Activated CD4-positive, alpha-beta T cell treated with anti-CD3 and anti-CD28 coated beads, Interleukin-2, amount 50 U/mL, for 1 hour (primary cell): ENCODE measurements at places on chromosomes 12 and 14.
A peak's percentile ranks its signal among the peaks of the same experiment; 100 is the strongest.

DNA sequence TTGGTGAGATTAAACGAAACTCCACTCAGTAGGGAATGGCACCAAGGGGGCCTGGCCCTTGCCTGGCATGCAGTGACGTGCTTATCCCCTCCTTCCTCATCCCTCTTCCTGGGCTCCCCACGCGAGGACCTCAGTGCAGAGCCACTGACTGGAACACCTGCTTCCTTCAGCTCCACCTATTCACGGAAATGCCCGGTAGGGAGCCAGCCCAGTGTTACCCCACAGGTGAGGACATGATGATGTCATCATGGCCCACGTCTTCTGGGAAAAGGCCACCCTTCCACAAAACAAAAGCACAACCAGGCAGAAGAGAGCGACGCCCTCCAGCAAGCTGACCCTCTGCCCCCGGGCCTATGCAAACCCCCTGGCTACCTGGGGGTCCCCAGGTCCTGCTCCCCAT is 42.1 kb downstream of the CCDC85C start:
- no peak for DNase-seq

DNA sequence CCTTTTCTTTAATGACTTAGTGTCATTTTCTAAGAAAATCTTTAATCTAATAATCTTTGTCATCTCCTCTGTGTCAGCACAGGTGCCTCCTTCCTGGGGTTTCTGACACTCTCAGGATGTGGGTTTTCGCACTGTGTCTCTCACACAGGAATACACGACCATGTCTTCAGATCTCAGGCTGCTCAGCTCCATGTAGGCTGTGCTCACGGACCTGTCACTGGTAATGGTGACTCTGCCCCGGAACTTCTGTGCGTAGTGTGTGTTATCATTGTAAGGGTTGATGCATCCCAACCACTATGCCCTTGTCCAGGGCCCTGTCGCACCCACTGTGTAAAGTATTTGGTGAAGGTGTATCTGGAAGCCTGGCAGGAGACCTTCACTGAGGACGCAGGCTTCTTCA is 647.8 kb downstream of the TMEM121 start:
- DNase-seq, result peak; percentile 56

DNA sequence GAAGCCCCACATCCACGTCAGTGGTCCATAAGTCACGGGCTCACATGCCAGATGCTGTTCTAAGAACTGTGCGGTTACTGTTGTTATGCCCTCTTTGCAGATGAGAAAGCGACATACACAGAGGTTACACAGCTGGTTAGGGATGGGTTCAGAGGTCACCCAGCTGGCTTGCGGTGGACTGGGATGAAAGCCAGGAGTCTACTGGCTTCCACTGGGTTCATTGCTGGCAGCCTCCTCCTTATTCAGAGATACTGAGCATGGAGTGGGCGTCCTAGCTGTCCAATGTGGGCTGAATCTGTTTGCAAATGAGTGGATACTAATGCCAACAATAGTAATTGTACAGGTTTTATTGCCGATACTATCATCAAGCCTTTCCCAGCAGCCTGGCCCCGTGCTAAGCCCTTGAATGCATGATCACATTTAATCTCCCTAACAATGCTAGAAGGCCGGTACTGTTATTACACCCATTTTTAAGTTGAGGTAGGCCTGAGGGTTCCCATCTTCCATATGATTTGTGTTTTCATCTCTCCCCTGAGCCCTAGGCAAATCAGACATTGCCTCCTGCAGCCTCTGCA is 129.1 kb downstream of the PLXNC1 start:
- no peak for DNase-seq

GRCh38 chr12:51415931-51416330 is 8.7 kb upstream of the SLC4A8 start:
- DNase-seq, result no peak

DNA sequence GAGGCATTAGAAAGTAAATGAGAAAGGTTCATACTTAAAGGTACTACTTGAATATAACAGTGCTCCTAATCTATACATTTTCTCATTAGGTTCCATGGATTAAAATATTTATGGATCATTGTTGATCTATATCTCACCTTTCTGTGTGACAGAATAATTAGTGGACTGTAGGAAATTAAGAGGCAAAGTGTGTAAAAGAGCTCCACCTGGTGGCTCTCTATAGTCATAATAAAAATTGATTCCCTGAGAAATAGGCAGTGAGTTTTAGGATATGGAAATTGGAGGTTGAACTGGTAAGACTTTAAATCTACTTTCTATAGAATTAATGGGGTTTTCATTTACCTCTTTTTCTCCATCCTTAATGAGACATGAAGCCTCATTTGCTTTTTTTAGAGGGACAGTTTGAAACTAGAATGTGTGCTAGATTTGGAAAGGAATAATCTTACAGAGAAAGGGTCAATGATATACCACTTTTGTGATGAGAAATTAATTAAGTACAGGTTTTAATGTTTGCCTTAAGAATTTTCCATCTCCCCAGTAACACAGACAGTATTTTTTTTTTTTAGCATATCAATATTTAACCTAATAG is 11.8 kb upstream of the DERA start:
- DNase-seq, result no peak

GRCh38 chr12:127677537-127678131 is 589.3 kb upstream of the TMEM132C start:
- peak; percentile 31 for DNase-seq

GRCh38 chr12:57094208-57095160 is 5.6 kb downstream of the NAB2 start:
- DNase-seq, result no peak

- DNase-seq, result peak; percentile 62
Observed at GRCh38 chr14:65927931-65928356, 515.4 kb downstream of the FUT8 start.

- no peak for DNase-seq
Observed at GRCh38 chr12:69508621-69509020, 38.4 kb downstream of the FRS2 start.

- no peak for DNase-seq
Observed at GRCh38 chr14:91912035-91912434, 35.5 kb downstream of the FBLN5 start.

GRCh38 chr14:22185191-22185590 is 403.8 kb downstream of the DAD1 start:
- DNase-seq, result no peak

DNA sequence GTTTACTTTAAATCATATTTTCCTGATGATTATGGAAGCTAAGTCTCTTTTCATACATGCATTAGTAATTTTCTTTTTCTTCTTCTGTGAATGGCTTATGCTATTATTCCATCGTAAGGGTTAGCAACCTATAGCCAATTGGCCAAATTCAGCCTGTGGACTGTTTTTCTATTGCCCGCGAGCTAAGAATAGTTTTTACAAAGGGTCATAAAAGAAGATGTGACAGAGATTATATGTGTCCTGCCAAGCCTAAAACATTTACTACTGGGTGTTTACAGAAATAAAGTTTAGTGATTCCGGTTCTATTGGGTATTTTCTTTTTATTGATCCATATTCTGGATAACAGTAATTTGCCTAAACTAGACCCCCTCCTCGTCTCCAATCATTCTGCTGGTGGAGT is 268.8 kb upstream of the DIO3 start:
- no peak for DNase-seq

GRCh38 chr14:61877035-61877390 is 114.8 kb downstream of the SNAPC1 start:
- no peak for DNase-seq

- DNase-seq, result no peak
Observed at GRCh38 chr14:44785096-44785495, 176.7 kb downstream of the KLHL28 start.

- DNase-seq, result no peak
Observed at GRCh38 chr12:14399871-14400270, 34.4 kb downstream of the ATF7IP start.

DNA sequence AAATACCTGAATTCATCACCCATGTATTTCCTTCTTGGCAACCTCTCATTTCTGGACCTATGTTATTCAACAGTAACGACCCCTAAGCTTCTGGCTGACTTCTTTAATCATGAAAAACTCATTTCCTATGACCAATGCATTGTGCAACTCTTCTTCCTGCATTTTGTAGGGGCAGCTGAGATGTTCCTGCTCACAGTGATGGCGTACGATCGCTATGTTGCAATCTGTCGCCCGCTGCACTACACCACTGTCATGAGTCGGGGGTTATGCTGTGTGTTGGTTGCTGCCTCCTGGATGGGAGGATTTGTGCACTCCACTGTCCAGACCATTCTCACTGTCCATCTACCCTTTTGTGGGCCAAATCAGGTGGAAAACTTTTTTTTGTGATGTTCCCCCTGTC is 356 bp downstream of the OR4Q2 start:
- DNase-seq, result no peak

- no peak for DNase-seq
Observed at GRCh38 chr12:110171186-110171538, 47.0 kb downstream of the IFT81 start.

GRCh38 chr12:72281126-72281525 is 9.0 kb downstream of the TRHDE start:
- DNase-seq, result no peak

GRCh38 chr12:68176257-68176656 is 16.7 kb upstream of the IFNG start:
- no peak for DNase-seq

GRCh38 chr12:115417610-115418009 is 733.6 kb upstream of the TBX3 start:
- no peak for DNase-seq

GRCh38 chr14:24438223-24439097 is 4.1 kb downstream of the SDR39U1 start:
- DNase-seq, result no peak
